ENCODE measurements at places on chromosomes 7 and 10. TPM values are rescaled to one million over a fixed set of nuclear protein-coding genes. Genes with fewer than 3 reads are reported as not detected.

The LIPM gene
- total RNA-seq: not detected

DNA sequence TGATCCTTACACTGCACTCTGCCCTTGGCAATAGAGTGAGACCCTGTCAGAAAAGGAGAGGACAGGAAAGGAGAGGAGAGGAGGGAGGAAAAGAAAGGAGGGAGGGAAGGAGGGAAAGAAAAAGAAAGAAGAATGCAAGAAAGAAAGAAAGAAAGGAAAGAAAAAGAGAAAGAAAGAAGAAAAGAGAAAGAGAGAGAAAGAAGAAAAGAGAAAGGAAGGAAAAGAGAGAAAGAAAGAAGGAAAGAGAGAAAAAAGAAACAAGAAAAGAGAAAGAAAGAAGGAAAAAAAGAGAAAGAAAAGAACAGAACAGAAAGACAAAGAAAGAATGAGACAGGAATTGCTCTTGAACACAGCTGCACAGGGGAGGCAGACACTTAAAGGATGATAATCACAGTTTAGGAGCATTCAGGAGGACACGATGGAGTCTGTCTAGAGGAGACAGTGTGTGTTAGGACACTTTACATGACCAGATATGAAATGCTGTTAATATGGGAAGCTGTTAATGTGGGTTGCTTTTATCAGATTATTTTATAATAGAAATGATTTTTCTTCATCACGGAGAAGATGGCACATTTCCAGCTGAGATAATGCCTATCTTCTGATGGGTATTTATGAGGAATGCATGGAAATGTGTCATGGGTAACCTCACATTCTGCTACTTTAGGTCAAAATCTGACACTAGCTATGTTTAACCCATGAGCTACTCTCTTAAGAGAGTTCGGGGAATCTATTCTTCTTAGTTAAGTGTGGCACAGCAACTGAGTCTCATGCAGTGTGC, 160.5 kb downstream of the BAMBI start:
- no peak for DNase-seq
- no peaks in the 10 kb centered on the region for H3K4me1 ChIP-seq
- no peaks in the 10 kb centered on the region for H3K36me3 ChIP-seq
- no peaks in the 10 kb centered on the region for H3K27me3 ChIP-seq
- H3K4me3 ChIP-seq: no peak overlapping the region

DNA sequence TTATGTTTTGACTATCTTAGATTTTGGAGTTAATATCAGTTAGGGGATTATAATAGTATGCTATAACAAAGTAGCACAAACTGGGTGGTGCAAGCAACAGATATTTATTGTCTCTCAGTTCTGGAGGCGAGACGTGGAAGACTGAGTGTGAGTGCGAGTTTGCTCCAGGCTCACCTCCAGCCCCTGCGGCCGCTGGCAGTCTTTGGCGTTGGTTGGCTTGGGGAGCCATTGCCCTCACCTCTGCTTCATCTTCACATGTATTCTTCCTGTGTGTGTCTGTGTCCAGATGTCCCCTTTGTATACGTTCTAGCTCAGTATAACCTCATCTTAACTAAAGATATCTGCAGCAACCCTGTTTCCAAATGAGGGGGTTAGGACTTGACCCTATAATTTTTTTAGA, 343.9 kb upstream of the COBL start:
- H3K36me3 ChIP-seq: no peaks in the 10 kb centered on the region
- DNase-seq: no peak
- H3K27me3 ChIP-seq: no peaks in the 10 kb centered on the region
- H3K4me3 ChIP-seq: no peak overlapping the region

DNA sequence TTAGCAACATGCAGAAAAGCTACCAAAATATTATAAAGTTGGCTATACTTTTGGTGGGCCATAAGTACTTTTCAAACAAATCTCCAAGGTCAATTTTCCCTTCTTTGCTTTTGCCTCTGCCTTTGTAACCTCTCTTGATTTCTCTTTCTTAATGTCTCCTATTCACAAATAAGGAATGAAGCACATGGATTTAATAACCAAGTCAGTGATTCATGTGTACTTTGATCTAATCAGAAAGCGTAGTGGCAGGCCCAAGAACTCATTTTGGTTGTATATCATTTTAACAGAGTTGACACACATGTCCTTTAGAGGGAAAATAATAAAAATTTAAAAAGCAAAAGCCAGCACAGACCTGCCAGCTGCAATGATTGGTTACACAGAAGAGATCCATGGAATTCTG, 93.7 kb downstream of the FZD1 start:
- no peak overlapping the region for H3K4me3 ChIP-seq
- no peak overlapping the region for H3K27ac ChIP-seq
- DNase-seq: no peak
- H3K27me3 ChIP-seq: peaks cover 65% of the 10 kb centered on the region
- no peaks in the 10 kb centered on the region for H3K36me3 ChIP-seq

- H3K36me3 ChIP-seq: no peaks in the 10 kb centered on the region
- no peak overlapping the region for H3K4me3 ChIP-seq
- no peak for DNase-seq
- no peak overlapping the region for H3K27ac ChIP-seq
Observed at GRCh38 chr10:28719789-28720436, 42.6 kb downstream of the BAMBI start.

- no peaks in the 10 kb centered on the region for H3K27me3 ChIP-seq
Observed at GRCh38 chr7:101884671-101885596, 67.5 kb downstream of the CUX1 start.

DNA sequence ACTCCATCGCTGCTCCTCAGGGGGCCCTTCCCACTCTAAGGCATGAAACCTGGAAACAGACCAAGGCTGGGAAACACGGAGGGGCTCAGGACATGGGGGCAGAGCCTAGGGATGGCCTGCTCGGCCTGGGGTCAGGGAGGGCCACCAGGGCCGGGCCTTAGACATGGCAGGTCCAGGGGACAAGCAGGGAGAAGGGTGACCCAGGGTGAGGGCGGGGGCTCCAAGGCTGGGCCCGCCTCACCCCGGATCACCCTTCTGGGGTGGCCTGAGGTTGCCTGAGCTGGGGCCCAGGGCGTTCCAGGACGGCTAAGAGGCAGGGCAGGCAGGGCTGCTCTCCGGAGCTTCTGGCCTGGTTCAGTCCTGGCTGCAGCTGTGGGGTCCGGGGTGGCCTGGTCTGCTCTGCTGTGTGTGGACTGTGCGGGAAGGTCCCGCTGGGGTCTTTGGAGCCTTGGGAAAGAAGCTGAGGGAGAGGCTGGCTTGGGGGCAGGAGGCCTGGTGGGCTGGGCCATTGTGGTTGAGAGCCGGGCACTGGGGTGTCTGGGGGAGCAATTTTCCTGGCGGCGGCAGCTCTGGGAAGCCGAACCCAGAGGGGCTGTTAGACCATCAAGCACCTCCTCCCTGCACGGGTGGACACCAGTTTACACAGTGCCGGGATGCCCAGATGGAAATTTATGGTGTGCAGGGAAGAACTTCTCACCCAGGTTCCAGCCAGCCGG, 52.2 kb downstream of the UNCX start:
- no peak for DNase-seq
- no peaks in the 10 kb centered on the region for H3K36me3 ChIP-seq
- peaks cover 4% of the 10 kb centered on the region for H3K4me1 ChIP-seq
- H3K4me3 ChIP-seq: no peak overlapping the region

The SLC26A4 gene
- not detected for total RNA-seq

- H3K27me3 ChIP-seq: peaks cover 90% of the 10 kb centered on the region
- peaks cover 9% of the 10 kb centered on the region for H3K4me1 ChIP-seq
- no peak for DNase-seq
Observed at GRCh38 chr10:22473044-22473443, 127.7 kb downstream of the SPAG6 start.

- peak overlapping the region; percentile 68 for H3K27ac ChIP-seq
- peak; percentile 81 for DNase-seq
Observed at GRCh38 chr7:4738711-4739527, 36.5 kb upstream of the AP5Z1 start.

DNA sequence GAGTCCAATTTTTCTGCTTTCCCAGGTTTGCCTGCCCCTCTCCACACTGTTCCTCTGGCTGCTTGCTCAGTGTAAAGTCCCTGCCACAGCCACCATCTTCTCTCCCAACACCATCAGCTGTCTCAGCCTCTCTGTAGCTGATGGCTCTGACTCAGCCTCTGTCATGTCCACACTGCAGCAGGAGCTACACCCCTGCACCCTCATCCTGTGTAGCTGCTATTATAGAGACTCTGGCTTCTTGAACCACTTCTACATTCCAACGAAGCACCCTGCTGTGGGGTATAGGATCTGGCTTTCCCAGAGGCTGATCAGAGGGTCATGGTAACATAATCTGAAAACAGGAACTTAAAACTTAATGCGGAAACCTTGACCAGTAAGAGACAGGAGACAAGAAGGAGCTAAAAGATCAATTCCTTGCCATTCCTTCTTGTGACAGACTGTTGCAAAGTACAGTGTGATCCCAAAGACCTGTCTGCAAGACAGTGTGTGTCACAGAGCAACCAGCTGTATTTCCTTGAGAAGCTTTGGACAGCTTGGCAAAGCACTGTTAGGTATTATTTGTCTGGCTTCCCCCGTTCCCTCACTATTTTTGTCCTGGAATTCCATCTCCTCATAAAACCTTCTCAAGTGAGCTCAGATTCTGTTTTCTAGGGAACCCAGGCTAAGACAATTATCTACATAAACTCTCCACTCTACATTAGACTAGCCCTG, 42.3 kb downstream of the NRCAM start:
- H3K27me3 ChIP-seq: no peaks in the 10 kb centered on the region
- DNase-seq: peak; percentile 67
- H3K36me3 ChIP-seq: no peaks in the 10 kb centered on the region

- no peak overlapping the region for H3K4me3 ChIP-seq
- DNase-seq: no peak
- no peaks in the 10 kb centered on the region for H3K36me3 ChIP-seq
Observed at GRCh38 chr10:119306514-119306951, 99.2 kb downstream of the GRK5 start.

The ZNF107 gene
- total RNA-seq: 9.1 TPM

DNA sequence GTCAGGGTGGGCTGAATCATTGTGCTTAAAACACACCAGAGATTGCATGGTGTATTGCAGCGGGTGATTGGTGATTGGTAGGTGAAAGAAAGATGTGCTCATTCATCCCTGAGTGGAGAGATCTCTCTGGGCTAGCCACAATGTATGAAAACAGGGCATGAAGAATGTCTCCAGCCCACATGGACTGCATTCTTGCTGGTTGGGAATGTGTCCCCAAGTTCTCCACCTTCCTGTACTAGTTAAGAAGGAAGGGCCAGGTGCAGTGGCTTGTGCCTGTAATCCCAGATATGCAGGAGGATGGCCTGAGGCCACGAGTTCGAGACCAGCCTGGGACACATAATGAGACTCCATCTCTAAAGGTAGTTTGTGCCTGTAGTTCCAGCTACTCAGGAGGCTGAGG, 113.8 kb upstream of the LANCL2 start:
- no peak overlapping the region for H3K27ac ChIP-seq
- no peak for DNase-seq
- H3K4me1 ChIP-seq: no peaks in the 10 kb centered on the region
- no peak overlapping the region for H3K4me3 ChIP-seq

DNA sequence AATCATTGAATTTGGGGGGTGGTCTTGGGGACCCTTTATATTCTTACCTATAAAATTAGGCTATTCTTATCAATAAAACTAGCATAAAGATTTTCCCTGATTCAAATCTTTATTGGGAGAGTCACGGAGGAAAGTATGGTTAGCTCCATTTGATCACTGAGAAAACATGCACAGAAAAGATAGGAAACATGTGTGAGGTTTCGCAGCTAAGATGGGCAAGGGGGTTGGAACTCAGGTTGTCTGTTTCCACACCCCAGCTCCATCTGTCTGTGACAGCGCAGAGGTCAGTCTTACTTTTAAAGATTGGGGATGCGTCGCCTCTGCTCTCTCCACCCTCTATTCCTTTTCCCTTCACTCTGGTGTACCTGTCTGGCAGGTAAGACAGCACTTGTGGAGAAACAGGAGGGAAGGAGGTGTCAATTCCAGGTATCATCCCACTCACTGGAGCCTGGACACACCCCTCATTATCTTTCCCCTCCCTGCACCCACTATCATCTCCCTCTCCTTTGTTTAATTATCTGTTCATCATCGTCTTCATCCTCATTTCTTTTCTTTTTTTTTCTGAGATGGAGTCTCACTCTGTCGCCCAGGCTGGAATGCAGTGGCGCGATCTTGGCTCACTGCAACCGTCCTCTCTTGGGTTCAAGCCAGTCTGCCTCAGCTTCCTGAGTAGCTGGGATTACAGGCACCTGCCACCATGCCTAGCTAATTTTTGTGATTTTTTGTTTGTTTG, 2.4 kb upstream of the DENND10 start:
- H3K4me3 ChIP-seq: no peak overlapping the region
- H3K36me3 ChIP-seq: no peaks in the 10 kb centered on the region
- no peak overlapping the region for H3K27ac ChIP-seq
- peaks cover 8% of the 10 kb centered on the region for H3K4me1 ChIP-seq
- no peak for DNase-seq
- H3K27me3 ChIP-seq: no peaks in the 10 kb centered on the region

- H3K36me3 ChIP-seq: no peaks in the 10 kb centered on the region
- peaks cover 10% of the 10 kb centered on the region for H3K4me1 ChIP-seq
- H3K27me3 ChIP-seq: no peaks in the 10 kb centered on the region
- H3K4me3 ChIP-seq: no peak overlapping the region
Observed at GRCh38 chr10:62959553-62959952, 143.4 kb upstream of the EGR2 start.

DNA sequence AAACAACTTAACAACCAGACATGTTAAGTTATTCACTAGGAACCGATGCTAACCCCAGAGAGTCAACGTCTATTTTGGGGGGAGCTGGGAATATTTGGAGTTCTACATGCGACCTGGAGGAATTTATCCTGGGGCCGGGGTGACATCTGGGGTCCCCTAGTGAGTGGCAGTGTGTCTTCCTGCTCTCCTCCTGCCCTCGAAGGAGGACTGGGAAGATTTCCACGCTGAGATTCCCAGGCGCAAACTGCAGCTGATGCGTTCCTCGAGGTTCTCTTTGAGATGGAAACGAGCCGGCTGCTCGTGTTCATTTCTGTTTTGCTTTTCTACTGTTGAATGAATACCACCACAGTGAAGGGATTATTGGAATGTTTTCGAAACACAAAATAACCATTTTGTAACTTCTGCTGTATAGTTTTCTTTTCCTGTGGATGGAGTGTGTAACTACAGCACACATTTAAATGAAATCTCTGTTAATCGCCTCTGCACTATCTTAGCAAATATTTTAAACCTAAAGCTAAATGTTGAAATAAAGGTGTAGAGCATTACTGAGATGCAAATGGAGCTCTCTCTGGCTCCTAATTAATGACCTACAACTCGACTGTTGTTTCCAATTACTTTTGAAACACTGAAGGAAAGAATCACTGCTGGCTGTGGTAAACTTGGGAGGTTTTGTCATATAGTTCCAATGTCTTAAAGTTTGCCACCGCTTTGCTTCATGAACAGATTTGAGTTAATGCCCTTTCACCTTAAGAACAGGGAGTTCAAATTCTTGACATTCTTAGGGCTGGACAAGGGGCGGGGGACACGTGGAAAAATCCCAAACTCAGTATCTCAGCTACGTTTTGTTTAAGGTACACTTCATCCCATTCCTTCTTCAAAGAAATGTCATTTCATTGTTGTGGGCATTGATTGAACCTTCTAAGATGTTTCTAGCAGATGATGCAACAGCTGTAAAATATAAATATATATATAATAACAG, 21.1 kb downstream of the GATA3 start:
- DNase-seq: peak; percentile 50
- H3K4me1 ChIP-seq: peaks cover 31% of the 10 kb centered on the region
- H3K27ac ChIP-seq: no peak overlapping the region
- H3K36me3 ChIP-seq: no peaks in the 10 kb centered on the region
